Kidney tubule cell (primary cell): ENCODE measurements at places on chromosomes 2 and 18.

- no peak for DNase-seq
Observed at GRCh38 chr2:195596840-195597239, 60.2 kb upstream of the SLC39A10 start.

DNA sequence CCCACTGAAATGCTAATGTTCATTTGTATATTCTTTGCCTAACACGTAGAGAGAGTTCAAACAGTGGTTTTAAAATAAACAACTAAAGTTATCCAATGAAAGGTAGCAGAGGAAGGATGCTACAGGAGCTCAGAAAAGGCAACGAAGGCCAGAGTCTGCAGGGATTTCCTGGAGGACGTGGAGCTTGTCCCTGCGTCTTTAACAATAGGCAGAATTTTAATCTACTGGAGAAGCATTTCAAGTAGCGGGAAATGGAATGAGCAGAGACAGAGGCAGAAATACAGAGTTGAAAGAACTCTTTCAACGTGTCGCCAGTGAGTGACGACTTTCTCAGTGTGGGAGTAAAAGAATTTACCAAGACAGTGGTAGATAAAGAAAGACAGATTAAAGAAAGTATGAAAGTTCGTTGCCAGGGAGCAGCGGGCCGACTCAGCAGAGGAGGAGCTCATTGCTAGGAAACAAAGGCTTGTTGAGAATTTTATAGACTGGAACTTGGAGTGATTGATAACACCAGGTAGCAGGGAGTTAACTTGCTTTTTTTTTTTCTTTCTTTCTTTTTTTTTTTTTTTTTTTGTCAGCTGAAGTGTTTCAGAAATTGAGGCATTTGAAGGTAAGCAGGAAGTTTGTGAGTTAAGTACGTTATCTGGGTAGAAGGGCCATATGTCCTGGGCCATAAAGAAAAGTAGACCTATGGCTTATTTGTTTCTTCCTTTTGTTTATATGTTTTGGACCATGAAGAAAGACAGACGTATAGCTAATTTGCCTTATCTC, 625 bp upstream of the NBAS start:
- peak; percentile 58 for DNase-seq

DNA sequence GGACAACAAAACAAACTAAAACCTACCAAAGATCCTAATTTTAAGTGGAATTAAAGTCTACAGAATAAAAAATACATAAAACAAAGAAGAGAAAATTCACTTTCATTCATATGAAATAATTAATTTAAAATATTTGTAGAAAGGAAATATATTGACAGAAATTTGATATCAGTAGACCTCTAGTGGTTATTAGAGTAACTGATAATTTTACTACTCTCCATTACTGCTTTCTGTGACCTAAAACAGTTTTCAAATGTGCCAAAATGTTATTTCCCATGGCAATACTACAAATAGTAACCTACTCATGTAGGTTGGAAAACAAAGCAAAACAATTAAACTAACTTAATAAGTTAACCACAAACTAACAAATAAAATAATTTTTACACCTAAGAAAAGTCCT, 147.1 kb downstream of the NOL4 start:
- no peak for DNase-seq

DNA sequence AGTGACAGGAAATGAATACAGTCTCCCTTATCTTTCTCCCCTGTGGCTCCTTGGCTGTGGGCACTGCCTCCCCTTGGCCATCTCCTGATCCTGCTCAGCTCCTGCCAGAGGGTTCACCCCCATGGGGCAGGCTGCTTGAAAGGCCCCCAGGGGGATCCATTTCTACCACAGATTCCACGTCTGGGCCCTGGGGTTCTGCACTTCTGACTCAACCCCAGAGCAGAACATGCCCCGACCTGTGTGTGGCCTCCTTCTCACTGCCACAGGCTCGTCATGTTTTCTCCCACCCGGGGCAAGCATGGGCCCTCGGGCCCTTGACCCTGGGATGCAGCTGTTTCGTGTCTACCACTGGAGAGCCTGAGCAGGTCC, 122.2 kb downstream of the ACKR3 start:
- DNase-seq = no peak

- DNase-seq = no peak
Observed at GRCh38 chr2:237058423-237058822, 27.3 kb upstream of the COPS8 start.

DNA sequence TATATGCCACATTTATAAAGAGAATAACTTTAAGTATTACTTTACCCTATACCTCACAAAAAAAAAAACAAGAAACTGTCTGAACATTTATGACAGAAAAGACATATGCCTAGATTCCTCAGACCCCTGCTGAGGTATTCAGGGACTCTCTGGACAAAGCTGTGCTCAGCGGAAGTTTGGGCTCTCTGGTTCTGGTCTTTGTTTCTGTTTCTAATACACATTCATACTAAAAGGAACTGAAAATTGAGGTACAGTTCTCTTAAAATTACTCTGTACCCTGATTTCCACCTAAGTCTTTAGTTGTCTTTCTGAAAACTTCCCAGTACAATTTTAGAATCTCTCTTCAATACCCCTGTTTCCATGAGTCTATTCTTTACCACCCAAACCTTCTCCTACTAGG, 160.3 kb downstream of the IKZF2 start:
- DNase-seq = no peak

- no peak for DNase-seq
Observed at GRCh38 chr18:2612996-2613395, 41.6 kb downstream of the NDC80 start.

GRCh38 chr2:153808679-153809078, 63.0 kb upstream of the GALNT13 start:
- no peak for DNase-seq

DNA sequence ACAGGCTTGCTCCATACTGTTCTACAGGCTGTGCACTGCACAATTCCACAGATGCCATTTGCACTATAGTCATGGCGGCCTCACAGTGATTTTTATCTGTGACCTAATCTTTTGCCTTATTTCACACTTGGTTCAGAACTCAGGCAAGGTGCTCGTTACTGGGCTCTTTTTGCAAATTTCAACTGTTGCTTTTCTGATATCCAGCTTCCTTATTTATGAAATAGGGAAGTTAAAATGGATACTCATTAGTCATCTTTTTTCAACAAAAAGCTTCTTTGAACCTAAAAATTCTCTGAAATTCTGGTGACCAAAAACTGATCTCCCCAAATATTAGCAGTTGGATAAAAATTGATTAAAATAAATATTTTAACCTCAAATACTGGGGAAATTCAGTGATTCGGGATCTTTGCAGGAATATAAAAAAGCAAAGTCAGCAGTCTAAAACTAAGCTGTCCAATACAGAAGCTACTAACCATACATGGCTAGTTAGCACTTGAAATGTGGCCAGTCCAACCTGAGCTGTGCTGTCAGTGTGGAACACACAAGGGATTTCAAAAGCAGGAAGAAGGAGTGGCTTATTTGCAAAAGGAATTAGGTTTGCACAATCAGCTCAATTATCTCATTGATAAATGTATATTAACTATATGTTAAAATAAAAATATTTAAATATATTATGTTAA, 134.4 kb downstream of the COL4A4 start:
- no peak for DNase-seq

DNA sequence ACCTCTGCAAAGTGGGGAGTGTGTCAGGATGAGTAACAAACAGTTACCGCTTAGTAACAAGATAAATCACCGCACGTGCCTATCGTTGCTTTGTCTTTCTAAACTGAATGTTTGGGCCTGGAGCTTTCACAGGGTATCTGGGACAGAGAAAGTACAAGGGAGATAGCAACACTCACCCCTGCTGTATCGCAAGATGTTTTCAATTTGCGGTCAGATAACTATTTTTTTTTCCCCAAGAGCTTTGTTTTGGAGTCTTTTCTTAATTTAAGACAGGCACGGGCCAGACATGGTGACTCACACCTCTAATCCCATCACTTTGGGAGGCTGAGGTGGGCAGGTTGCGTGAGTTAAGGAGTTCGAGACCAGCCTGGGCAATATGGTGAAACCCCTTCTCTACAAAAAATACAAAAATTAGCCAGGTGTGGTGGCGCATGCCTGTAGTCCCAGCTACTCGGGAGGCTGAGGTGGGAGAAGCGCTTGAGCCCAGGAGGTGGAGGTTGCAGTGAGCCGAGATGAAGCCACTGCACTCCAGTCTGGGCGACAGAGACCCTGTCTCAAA, 146.6 kb downstream of the GBX2 start:
- DNase-seq = no peak

GRCh38 chr18:78768656-78769501, 210.7 kb upstream of the SALL3 start:
- DNase-seq = no peak

DNA sequence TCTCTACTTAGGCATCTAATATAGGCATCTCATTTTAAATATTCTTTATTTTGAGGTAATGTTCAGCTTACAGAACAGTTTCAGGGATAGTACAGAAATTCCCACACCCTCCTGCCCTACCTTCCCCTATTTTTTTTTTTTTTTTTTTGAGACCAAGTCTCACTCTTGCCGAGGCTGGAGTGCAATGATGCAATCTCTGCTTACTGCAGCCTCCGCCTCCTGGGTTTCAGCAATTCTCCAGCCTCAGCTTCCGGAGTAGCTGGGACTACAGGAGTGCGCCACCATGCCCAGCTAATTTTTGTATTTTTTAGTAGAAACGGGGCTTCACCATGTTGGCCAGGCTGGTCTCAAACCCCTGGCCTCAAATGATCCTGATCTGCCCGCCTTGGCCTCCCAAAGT, 97.6 kb downstream of the EPB41L5 start:
- no peak for DNase-seq

GRCh38 chr2:16482460-16482859, 183.2 kb downstream of the CYRIA start:
- no peak for DNase-seq

DNA sequence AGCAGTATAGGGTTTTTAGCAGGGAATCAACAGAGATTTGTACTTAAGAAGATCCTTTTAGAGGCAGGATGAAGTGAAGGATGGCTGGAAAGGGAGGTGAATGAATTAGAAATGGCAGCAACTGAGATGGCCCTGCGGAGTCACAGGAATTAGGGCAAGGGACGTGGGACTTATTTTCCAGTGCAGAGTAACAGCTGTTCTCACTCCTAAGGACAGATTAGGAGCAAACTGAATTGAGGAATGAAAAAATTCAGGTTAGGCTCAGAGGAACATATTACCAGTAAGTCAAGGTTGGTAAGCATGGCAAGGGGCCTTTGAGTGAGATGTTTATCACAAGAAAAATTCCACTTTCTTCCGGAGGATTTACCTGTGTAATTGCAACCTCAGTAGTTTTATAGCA, 34.4 kb downstream of the COL4A3 start:
- no peak for DNase-seq

DNA sequence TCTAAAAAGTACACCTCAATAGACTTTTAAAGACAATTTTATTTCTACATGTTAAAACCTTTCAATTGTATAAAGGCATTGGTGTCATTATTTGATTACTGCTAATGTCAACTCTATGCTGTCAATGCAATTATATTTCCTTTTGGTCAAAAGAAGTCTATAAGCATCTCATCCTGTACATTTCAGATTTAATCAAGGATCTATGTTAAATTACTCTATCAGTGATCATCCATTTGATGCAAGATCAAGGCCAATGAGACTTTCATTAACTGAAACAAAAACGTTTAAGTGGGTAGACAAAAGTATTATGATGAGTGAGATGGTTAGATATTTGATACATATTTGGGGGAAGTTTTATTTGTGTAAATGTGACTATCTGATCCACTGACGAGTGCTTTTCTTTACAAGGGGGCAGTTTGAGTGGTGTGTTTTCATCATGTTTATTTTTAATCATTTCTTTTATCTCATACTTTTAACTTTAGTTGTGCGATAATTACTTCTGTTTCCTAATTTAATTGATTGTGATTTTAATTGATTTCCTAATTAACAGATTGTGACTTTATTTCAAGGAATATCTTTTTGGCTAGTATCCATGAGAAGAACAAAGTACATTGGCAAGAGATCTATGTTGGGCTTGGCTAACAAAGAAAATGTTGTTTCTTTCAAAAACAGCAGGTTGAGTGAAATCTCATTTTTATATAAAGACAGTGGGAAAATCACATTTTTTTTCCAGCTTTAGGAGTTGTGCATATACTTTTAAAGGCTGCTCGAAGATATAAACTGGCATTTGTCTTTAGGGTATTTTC, 1.1 kb downstream of the ARHGAP28 start:
- no peak for DNase-seq

DNA sequence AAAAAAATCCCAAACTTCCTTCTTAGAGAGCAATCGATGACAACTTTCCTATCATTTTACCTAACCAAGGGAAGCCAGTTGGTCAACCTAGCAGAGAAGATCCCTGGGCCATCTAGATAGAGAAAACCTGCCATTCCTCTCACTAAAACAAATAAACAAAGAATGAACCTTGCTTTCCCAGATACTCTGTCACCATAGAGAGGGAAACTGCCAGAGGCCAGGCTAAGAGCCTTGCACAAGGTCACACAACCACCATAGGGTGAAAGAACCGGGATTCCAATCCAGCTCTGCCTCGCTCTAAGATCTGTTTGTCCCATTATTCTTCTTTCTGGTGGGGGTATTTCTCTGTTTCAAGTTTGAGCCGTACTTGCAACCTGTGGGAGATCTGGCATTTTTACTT, 154.6 kb downstream of the CYRIA start:
- no peak for DNase-seq

- DNase-seq = no peak
Observed at GRCh38 chr2:161956738-161957137, 117.3 kb downstream of the DPP4 start.

DNA sequence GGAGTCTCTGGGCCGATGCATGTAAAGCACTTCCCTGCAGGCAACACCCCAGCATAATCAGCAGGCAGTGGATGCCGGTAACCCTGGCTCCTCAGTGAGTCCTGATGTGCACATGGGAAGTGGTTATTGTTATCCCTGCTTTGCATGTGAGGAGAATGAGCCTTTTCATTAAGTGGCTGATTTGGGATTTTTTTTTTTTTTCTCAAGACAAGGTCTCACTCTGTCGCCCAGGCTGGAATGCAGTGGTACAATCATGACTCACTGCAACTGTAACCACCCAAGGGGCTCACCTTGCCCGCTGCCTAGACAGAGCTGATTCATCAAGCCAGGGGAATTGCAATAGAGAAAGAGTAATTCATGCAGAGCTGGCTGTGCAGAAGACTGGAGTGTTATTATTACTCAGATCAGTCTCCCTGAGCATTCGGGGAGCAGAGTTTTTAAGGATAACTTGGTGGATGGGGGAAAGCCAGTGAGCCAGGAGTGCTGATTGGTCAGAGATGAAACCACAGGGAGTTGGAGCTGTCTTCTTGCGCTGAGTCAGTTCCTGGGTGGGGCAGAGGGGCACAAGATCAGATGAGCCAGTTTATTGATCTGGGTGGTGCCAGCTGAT, 95.4 kb downstream of the SOCS6 start:
- DNase-seq = peak; percentile 99

GRCh38 chr2:241842620-241843211, 16.0 kb downstream of the PDCD1 start:
- DNase-seq = no peak

DNA sequence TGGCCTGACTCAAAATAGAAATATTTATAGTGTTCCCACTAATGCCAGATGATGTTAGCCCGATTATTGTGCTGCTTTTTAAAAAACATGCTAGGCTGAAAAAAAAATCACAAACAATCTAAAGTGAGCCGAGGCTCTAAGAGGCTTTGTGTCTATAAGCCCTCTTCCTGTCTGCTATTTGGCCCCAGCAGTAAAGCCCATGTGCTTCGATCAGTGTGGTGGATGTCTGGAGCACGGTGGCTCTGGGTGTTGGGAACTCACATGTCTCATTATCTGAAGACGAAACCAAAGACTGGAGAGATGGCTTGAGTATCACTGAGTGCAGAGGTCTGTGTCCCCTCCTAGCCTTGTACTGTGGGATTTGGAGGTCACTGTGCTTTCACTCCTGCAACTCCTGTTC, 55.1 kb downstream of the INO80C start:
- DNase-seq = no peak
